ENCODE measurements at places on chromosomes 12 and 14.

DNA sequence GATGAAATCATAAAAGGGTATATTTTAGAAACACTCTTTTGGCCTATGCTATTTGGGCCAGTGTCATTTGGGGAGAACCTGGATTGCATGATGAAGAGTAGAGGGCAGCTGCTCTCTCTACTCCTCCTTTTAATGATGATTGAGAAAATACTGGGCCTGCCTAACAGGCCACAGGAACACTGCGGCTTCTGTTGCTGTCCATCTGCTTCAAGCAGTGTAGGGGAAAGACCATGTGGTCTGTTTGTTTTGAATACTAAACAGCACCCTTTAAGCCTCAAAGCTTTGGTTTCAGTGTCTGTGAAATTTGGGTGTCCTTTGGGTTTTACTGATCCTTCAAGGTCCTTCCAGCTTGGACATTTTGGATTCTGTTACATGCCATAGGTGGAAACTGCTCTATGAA is 78.0 kb downstream of the TTC6 start:
- no peak for DNase-seq

- DNase-seq = no peak
Observed at GRCh38 chr12:14284184-14284722, 81.2 kb upstream of the ATF7IP start.

DNA sequence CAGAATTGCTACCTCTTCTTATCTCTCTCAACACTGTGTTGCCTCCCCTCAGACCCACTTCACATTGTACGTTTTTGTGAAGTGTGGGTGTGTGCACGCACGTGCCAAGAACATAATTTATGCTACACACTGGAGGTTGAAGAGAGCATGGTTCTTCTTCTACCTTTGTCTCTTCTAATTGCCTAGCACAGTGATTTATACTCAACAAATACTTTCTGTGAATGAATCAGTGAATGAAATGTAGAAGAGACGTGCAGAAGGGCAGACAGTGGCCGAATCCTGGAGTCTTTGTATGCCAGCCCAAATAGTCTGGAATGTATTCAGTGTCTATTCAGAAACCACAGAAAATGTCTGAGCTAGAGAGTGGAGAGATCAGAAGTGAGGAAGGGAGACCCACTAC is 4.6 kb upstream of the SAMD4A start:
- DNase-seq = no peak

- no peak for DNase-seq
Observed at GRCh38 chr14:40312296-40312695, 880.1 kb upstream of the FBXO33 start.

GRCh38 chr12:13093848-13094220 is 9.6 kb downstream of the GSG1 start:
- DNase-seq = no peak

- no peak for DNase-seq
Observed at GRCh38 chr12:10404798-10405197, 4.8 kb downstream of the KLRC4 start.

- DNase-seq = no peak
Observed at GRCh38 chr14:89651805-89652204, 234.8 kb upstream of the FOXN3 start.

- no peak for DNase-seq
Observed at GRCh38 chr12:92338671-92339070, 193.0 kb upstream of the BTG1 start.

DNA sequence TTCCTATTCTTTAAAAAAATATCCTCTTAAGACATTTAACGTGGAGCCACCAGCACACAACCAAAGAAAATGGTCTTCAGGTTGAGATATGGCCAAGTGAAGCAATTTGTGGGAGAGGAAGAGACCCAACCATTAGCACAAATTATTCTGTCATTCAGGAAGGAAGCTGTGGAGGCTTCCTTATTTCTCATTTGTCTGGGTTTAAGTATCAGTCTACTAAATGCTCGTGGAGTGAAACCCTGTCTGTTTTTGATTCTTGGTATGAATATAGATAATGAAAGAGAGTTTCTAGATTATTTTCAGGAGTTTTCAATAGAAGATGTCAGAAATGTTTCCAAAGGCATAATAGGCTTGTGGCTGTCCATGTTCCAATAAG is 125.1 kb downstream of the GPR65 start:
- DNase-seq = no peak

- DNase-seq = no peak
Observed at GRCh38 chr12:124433147-124433874, 134.1 kb downstream of the NCOR2 start.

GRCh38 chr14:67385618-67386017 is 25.5 kb downstream of the EIF2S1 start:
- no peak for DNase-seq

DNA sequence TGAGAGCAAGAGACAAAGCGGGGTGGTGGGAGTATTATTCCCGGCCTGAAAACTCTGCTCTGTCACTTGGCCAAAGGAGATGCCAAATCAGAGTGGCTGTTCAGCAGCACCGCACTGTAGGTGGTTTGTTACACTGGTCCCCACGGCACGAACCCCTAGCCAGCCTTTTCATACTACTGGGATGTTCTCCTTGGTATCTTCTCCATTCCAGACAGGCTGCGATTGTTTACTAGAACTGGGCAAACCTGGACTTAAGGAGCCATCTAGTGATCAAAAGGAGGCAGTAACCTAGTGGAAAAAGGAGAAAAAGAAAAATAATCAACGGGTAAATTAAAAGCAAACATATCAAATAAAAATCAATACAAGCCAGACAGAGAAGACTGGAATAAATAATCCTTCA is 58.9 kb upstream of the TMTC2 start:
- DNase-seq = no peak

DNA sequence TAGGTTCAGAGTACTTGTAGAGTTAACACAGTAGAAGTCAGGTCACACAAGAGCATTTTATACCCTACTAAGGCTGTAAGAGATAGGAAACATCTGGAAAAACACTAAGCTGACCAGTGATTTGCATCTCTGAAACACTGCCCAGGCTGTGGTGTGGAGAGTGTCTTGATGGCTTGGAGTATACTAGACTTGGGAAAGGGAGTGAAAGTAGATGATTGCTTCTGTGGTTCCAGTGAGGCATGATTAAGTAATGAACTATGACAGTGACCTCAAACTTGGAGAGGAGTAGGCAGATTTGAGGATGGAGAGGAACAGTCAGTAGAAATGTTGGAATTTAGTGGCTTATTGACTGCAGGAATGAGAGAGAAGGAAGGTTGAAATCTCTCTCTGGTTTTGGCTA is 201.2 kb downstream of the FLRT2 start:
- no peak for DNase-seq

DNA sequence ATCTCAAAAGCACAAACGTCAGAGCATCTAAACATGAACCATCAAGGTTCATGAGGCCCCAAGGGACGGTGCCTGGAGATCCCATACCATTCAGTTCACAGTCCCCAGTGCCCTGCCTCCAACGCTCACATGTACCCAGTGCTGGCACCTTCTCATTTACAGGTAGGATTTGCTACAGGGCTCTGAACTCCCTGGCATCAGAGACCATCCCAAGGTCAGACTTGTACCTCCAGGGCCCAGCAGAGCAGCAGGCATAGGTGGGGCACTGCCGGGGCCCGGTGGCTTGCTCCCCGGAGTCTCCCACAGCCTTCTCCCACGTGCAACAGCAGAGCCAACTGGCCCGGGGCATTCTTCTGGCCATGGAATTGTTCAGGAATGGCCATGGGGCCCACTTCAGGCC is 114.8 kb downstream of the BCL11B start:
- DNase-seq = no peak

DNA sequence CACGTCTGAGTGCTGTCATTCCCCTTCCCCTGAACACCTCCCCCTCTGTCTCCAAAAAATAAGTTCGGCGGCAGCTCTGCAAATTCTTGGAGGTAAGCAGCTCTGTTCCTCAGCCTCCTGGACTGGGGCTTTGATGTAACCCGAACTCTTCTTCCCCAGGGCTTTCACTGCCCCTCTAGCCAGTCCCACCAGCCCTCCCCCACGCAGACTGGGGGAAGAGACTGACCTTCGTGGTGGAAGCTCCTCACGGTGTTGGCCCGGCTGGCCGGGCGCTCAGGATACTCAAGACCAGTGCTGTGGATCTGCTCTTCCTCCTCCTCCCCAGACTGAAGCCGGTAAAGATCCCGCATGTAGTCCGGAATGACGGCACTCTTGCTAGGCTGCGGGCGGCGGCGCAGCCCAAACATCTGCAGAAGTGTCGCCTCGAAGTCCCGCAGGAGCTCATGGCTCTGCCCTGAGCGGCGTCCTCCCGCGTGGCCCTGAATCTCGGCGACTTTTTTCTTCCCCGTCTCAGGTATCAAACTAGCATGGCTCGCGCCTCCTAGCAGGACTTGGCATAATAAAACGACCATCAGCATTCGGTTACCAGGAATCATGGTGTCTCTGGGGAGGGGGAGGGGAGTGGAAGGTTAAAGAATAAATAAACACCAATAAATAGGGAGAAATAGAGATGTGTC is 4.9 kb downstream of the BMP4 start:
- no peak for DNase-seq

GRCh38 chr12:106386813-106387535 is 29.4 kb downstream of the POLR3B start:
- no peak for DNase-seq

DNA sequence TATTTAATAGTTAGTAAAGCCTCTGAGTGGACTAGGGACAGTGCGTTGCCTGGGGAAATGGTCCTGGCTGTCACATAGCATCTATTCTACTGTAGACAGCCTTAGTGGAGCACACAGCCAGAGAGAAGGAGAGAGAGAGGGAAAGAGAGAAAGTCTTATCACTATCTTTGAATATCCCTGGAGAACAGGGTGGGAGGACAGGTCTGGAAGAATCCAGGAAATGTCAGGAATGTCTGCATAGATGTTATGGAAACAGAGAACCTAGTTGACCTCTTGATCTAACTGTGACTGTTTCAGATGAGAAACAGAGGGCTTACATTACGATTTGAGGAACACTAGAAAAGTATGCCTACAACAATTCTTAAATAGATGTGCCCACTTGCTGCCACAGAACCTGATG is 92.8 kb downstream of the SLC15A5 start:
- no peak for DNase-seq

GRCh38 chr12:4268329-4269181 is 5.0 kb upstream of the CCND2 start:
- no peak for DNase-seq

- no peak for DNase-seq
Observed at GRCh38 chr12:77940011-77940423, 109.3 kb downstream of the NAV3 start.

GRCh38 chr12:74499192-74499591 is 38.4 kb upstream of the ATXN7L3B start:
- DNase-seq = no peak

- no peak for DNase-seq
Observed at GRCh38 chr12:116673681-116674111, 64.2 kb downstream of the SPRING1 start.

DNA sequence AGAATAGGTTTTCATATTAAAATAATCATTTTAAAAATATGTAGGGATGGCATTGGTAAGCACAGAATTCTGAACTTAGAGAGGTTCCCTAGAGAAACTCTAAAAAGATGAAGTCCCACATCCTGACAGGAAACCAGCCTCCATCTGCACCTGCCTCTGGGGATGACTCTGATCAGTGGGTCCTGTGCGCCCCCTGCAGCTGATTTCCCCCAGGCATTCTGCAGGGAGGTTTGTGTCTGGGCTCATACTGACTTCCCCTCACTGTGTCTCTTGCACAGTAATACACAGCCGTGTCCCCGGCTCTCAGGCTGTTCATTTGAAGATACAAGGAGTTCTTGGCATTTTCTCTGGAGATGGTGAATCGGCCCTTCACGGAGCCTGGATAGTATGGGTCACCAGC is 602.9 kb downstream of the TMEM121 start:
- DNase-seq = no peak

DNA sequence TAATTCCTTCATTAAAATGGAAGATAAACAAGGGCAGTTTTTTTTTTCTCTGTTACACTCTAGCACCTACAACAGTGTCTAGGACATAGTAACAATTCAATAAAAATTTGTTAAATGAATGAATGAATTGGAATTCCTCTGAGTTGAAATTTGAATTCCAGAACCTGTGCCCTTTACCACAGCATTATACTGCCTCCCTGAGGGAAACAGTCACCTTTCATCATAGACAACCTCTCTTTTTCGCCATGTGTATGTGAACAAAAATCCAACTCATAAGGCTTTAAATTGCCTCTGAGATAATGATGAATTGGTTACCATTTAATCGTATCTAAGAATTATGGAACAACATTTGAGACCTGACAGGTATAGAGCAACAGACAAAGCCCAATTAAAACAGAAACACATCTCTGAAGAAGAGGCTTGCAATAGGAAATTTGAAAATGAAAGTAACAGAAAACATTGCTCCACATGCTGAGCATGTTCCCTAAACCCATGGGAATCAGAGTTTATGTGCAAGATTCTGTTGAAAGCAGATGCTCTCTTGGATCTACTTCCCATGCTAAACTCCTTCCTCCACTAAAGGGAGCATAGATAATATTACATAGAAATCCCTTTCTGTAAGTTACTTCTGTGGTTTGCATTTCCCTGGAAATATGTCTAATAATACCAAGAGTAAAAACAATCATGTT is 657.8 kb downstream of the GALC start:
- DNase-seq = no peak

- no peak for DNase-seq
Observed at GRCh38 chr12:104490186-104490585, 33.4 kb downstream of the CHST11 start.

- DNase-seq = no peak
Observed at GRCh38 chr12:113500782-113501311, 29.2 kb upstream of the LHX5 start.

DNA sequence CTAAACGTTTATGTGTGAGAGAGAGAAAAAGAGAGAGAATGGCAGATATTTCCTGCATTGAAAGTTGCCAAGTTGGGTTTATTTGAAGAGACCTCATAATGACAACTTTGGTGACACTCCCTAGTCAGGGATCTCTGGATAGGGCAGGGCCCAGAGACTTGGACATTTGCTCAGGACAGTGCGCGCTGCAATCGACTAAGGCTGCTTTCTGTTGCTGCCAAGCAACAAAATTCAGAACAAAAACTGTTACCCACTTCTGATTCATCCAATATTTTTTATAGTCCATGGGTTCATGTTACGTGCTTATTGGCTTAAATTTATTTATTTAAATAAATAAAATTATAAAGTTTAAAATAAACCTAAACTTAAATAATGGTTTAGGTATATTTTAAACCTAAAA is 34.2 kb downstream of the PTGER2 start:
- no peak for DNase-seq

DNA sequence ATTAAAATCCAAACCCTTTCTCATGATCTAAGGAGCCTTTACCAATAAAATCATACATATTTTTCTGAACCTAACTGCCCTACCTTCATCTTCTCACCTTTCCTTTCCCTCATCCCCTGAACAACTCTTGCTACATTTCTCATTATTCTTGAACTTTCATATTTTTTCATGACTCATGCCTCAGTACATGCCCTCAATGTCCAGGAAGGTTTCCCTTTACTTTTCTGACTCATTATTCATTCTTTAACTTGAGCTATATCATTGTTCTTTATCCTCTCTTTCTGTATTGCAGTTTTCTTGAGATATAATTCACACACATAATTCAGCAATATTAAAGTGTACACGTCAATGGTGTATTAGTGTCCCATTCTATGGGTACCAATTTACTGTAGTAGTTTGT is 231.0 kb downstream of the ALG10B start:
- no peak for DNase-seq

GRCh38 chr14:104650057-104650980 is 39.1 kb upstream of the INF2 start:
- peak; percentile 34 for DNase-seq

Measured in T follicular helper cell (primary cell).